Activated naive CD4-positive, alpha-beta T cell treated with Interleukin-2 at 50 U/mL for 16 hours (primary cell): ENCODE measurements at places on chromosomes 13 and 19.

- peak; percentile 76 for DNase-seq
Observed at GRCh38 chr19:48511800-48512503, at the start of gene LMTK3. Gene LMTK3 (minus strand): TSS chr19:48511835. CDS start chr19:48511576, 259 bp downstream.

DNA sequence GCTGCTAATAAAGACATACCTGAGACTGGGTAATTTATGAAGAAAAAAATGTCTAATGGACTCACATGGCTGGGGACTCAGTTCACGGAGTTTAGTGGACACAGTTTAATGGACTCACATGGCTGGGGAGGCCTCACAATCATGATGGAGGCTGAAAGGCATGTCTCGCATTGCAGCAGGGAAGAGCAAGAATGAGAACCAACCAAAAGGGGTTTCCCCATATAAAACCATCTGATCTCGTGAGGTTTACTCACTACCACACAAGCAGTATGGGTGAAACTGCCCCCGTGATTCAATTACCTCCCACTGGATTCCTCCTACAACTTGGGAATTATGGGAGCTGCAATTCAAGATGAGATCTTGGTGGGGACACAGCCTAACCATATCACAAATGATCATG, 1181.2 kb downstream of the PCDH9 start:
- no peak for DNase-seq

DNA sequence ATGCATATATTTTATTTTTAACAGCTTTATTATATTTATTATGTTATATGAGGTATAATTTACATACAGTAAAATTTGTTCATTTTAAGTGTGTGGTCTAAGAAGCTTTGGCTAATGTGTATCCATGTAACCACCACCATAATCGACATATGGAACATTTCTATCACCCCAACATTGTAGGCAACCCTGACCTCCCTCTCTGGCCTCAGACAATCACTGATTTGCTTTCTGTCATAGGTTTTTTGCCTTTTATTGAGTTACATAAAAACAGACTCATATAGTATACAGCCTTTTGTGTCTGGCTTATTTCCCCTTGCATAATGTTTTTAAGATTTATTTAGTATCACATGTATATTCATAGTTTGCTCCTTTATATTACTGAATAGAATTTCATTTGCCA, 90.7 kb upstream of the KL start:
- no peak for DNase-seq

DNA sequence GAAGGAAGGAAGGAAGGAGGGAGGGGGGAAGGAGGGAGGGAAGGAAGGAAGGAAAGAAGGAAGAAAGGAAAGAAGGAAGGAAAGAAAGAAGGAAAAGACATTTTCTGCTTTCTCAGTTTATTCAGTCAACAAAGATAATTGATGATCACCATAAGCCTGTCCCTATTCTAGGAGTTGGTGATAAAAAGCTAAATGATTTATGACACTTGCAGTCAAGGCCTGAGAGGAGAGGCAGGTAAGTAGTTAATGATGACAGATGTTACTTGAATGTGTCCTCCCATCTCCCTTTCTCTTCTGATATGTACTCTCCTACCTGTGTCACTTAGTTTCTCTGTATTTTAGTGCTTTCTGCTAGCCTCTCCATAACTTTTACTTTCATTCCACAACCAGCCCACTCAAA, 141.3 kb downstream of the SLITRK6 start:
- no peak for DNase-seq

DNA sequence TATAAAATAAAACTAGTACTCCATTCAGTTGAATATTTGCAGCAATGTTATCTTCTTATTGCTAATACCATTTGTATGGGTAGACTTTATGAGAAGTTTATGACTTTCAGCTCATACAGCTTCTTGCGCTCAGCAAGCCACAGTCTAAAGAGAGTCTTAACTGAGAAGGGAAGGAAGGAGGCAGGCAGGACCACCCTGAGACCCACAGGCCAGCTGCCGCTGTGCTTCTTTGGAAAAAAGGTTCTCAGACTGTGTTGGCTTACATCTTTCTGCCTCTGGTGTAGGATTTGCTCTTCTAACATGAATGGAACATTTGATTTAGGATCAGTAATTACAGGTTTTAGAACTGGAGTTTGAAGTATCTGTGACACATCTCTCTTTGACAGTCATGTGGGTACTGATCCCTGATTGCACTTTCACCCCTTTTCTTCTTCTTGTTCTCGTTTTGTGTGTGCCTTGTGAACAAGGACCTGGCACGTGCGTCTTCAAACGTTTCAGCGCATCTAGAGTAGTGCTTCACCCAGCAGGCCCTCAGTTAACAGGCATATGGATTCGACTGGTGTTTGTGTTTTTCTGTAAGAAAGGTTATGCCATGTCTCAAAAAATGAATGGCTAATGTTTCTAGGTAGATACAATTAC, 7.1 kb upstream of the GPR18 start:
- peak; percentile 45 for DNase-seq

- DNase-seq = no peak
Observed at GRCh38 chr19:41711376-41712261, 3.2 kb downstream of the CEACAM5 start.

- DNase-seq = no peak
Observed at GRCh38 chr13:77741597-77741972, 44.1 kb downstream of the SLAIN1 start.

DNA sequence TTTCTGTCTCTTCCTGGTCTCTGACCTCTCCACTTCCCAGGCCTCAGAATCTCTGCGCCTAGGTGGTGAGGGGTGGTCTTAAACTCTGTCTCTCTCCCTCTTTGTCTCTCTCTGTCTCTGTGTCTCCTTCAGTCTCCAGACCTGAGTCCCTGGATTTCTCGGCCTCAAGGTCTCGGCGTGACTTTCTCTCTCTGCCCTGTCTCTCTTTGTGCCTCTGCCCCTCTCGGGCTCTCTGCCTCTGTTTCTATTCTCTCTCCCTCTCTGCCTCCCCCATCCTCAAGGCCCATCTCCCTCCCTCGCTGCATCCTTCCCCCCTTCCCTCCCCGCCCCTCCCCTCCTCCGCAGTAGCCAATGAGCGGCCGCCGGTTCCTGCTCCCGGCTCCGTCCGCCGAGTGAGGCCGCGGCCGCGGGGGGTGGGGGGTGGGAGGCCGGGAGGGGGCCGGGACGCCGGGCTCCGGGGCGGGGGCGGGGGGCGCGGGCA, at the start of gene CACNG7:
Gene CACNG7 (plus strand): TSS at position 344 of the 481 bp plus-strand sequence. CDS start 3,554 bp downstream, outside the sequence.
- DNase-seq = no peak

- DNase-seq = no peak
Observed at GRCh38 chr13:24613755-24614154, 66.5 kb upstream of the ATP12A start.

GRCh38 chr19:50325310-50326100, 3.7 kb downstream of the KCNC3 start:
- DNase-seq = peak; percentile 74

GRCh38 chr13:53020764-53021335, 7.8 kb upstream of the OLFM4 start:
- DNase-seq = no peak

DNA sequence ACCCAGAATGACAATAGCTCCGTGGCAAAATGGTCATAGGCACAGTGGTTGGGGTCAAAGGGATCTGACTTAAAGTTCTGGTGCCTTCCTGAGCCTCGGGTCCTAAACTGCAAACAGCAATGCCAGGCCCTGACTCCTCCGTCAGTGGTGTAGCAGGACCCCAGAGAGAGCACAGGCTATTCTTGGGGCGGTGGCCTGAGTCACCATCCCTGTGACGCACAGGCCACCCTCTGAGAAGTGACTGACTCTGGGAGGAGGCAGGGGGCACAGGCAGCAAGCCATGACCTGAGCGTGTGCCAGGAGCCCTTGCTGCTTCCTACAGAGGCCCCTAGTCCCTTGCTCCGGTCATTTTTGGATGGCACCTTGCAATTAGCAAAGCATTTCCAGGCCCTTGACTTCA, 18.7 kb downstream of the PLVAP start:
- DNase-seq = no peak

GRCh38 chr19:8578642-8579265, 1.5 kb upstream of the MYO1F start:
- peak; percentile 86 for DNase-seq

DNA sequence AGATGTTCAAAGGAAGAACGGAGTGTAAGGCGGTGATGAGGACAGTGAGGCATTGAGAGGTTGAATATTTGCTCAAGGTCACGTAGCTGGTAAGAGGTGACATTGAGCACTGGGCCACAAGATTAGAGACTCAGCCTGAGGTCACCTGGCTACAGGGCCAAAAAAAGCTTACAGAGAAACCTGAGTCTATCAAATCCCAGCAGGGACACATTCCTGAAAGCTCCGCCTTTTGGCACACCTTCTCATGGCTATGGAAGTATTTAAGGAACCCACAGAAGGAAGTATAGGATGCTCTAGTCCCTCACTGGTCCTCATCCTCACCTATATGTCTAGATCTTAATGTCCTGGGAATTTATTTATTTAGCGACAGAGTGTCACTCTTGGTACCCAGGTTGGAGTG, 17.4 kb downstream of the ZNF586 start:
- DNase-seq = no peak

DNA sequence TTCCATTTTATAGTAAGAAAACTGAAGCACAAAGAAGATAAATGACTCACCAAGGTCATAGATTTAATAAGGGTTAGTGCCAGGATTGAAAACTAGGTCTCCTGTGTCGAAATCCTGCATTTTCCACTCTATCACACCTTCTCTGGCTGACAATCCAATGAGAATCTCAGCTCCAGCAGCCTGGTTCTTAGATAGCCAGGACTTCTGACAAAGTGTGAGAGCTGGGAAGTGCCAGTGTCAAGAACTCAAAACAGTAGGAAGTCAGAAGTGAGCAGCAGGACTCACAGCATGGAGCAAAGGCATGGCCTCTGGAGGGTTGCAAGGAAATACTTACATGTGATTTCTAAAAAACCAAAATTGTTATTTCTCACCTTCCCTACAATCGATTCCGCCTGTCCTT, 24.3 kb downstream of the KCTD12 start:
- no peak for DNase-seq

GRCh38 chr19:14686411-14686810, 3.4 kb upstream of the ZNF333 start:
- DNase-seq = peak; percentile 33

- no peak for DNase-seq
Observed at GRCh38 chr19:40147693-40148347, 43.4 kb upstream of the MAP3K10 start.

GRCh38 chr19:45483033-45483432, 13.8 kb downstream of the RTN2 start:
- no peak for DNase-seq

DNA sequence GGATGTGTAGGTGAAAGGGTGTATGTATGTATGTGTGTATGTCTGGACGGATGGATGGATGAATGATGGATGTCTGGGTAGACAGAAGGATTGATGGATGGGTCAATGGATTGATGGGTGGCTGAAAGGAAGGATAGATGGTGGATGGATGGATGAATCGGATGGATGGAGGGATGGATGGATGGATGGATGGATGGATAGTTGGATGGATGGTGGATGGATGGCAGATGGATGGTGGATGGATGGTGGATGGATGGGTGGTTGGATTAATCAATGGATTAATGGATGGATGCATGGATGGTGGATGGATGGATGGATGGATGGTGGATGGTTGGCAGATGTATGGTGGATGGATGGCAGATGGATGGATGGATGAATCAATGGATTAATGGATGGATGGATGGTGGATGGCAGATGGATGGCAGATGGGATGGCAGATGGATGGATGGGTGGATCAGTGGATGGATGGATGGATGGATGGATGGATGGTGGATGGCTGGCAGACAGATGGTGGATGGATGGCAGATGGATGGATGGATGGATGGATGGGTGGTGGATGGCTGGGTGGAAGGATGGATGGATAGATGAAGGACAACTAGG, 16.5 kb upstream of the PPP5C start:
- DNase-seq = no peak

DNA sequence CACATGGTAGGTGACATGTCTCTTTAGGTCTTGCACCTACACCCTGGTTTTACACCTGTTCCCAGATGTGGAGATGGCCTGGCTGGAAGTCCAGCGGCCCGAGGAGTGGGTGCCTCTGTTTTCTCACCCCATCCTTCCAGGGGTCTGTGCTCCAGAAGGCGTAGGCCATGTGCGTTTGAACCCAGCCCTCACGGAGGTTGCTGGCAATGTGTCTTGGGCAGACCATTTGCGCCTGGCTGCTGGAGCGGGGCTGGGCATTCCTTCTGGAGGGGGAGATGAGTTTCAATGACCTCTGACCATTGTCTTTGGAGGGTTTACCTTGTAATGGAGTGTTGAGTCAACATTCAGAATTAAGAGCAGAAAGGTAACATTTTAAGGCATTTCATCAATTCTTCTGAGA, 54.8 kb upstream of the ZNF536 start:
- DNase-seq = no peak

DNA sequence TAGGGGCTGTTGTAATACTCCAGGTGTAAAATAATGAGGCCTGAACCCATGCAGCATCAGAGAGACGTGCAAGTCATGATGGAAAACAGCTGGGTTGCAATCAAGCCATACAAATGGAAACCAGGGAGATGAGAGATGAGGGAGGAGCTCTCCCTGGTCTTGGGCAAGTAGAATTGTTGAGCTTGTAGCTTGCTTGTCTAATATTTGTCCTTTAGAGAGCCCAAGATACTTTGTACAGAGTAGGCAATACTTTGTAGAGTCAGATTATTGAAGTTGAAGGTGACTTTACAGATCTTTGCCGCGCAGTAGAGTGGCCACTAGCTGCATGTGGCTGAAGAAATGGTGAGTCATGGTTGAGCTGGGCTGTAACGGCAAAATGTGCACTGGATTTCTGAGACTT, 8.3 kb downstream of the ATP8A2 start:
- no peak for DNase-seq

DNA sequence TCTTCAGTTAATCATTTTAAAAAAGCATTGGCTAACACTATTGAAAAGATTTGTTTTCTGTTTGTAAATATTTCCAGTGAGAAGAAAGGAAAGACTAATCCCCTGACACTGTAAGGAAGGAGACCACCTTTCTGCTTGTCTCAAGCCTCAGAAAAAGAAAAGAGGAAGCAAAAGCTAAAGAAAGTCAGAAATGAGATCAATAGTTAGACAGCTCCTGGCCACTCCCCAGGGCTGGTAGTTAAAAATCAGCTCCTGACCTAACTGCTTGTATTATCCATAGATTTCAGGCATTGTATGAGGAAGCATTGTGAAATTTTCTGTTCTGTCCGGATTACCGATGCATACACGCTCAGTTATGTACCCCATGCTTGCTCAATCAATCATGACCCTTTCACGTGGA, 76.6 kb downstream of the ZNF486 start:
- no peak for DNase-seq

DNA sequence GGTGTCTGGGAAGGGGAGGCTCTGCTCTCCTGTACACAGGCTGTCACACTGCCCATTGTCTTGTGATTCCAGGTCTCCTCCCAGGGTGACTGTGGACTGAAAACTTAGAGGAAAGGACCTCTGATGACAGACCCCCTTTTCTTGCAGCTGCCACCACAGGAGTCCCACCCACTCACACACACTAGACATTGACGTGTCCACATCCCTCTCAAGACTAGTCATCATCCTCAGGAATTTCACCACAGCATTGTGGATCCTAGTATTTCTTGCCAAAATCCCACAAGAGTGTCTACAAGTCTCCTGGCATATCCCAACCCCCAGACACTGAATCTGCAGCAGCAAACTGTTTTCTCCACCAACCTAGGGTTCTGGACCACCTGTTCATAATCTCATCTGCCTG, 5.3 kb downstream of the ZNF85 start:
- DNase-seq = no peak
